ENCODE measurements at places on chromosomes 1 and 21.

DNA sequence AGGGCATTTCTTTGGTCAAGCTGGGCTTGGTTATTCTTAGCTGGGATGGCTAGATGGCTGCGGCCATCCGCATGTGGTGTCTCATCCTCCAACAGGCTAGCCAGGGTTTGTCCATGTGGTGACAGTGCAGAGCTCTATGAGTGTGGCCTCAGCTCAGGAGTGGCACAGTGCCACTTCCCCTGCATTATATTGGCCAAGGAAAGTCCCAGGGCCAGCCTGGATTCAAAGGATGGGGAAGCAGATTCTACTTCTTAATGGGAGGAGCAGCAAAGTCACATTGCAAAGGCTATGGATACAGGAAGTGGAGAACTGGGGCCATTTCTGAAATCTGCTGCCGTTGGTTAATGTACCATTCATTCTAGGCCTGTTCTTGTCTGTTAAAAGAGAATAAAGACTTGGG lies 34.4 kb downstream of the STUM start:
- no peak for DNase-seq

- DNase-seq = peak; percentile 37
Measured at GRCh38 chr1:45543581-45544417, 6.8 kb upstream of the AKR1A1 start.

DNA sequence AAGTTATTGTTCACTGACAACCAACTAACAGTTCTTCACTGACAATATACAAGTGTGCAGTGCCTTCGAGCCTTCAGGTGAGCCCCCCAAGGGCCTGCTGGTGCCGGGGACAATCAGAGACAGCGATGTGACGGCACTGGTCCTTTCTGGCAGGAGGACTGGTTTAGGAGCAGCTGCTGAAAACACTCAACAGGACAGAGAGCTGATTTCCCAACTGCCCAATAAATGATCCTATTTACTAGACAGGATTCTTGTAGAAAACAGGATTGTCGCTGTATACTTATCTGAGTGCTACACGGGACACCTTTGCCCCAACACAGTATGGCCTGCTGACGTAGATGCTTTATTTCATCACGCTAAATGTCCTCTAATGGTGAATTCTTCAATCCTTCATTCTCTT lies 65.4 kb downstream of the TP53BP2 start:
- DNase-seq = no peak

DNA sequence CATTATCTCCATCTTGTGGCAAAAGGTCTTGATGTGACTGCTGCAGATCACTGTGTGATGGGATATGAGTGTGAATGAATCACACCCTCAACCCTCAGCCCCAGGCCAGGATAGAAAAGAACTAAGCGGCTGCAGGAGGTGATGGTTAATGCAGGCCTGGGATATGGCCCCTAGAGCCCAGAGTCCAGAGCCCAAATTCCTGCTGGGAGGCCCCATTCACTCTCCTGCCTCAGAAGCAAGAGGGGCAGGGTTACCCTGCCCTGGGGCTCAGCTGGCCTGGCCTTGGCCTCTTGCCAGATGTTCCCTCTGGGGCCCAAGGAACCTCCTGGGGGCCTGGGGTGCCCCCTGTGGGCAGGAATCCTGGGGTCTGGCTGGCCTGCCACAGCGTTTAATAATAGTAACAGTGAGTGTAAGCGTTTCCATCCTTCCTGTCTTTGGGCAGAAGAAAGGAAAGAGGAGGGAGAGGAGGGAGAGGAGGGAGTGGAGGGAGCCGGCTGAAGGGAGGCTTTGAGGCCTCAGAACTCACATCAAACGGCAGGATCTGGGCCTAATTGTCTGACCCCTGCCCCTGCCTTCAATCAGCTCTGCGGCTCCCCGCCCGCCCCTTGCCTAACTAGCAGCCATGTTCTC lies 26.2 kb downstream of the DMAP1 start:
- DNase-seq = no peak

GRCh38 chr1:74571493-74571800 lies 59.0 kb upstream of the LRRC53 start:
- no peak for DNase-seq

- no peak for DNase-seq
Measured at GRCh38 chr1:7956218-7957032, 5.1 kb upstream of the PARK7 start.

GRCh38 chr1:222772996-222773379 lies 36.0 kb downstream of the FAM177B start:
- no peak for DNase-seq

GRCh38 chr1:4561205-4561604 lies 93.2 kb upstream of the AJAP1 start:
- no peak for DNase-seq

- no peak for DNase-seq
Measured at GRCh38 chr1:204980840-204981405, 62.1 kb upstream of the CNTN2 start.

DNA sequence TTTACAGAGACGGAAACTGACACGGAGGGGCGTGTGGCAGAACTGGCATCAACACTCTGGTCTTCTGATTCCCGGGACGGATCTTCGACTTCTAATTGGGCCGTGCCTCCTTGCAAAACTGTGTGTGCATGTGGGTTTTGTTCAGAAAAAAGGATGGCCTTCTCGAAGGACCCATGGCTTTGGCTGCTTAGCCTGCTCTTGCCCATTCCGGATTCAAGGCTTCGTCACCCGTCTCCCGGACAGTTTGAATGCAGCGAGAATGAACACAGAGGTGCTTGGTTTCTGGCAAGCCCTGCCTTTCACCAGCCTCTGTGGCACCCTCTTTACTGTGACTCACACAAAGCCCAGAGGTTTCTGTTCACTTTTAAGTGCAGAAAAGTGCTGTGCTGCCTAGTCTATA lies 120.1 kb downstream of the PRDM2 start:
- DNase-seq = no peak

DNA sequence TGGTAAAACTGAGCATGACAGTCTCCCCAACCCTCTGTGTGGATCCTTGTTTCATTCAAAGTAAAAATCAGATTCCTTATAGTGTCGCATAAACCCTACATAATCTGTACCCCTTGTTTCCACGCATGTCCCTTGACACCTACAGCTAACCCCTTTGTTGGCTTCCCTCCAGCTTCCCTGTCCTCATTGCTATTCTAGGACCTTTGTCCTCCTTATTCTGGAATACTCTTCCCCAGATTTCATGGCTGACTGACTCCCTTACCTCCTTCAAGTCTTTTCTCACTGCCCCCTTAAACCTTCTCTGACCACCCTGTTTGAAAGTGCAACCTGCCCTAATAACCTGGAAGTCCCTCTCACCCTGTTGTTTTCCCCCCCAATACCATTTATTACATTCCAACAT lies 4.0 kb downstream of the RNF11 start:
- DNase-seq = peak; percentile 47

- no peak for DNase-seq
Measured at GRCh38 chr1:204611036-204611435, 74.5 kb downstream of the LRRN2 start.

DNA sequence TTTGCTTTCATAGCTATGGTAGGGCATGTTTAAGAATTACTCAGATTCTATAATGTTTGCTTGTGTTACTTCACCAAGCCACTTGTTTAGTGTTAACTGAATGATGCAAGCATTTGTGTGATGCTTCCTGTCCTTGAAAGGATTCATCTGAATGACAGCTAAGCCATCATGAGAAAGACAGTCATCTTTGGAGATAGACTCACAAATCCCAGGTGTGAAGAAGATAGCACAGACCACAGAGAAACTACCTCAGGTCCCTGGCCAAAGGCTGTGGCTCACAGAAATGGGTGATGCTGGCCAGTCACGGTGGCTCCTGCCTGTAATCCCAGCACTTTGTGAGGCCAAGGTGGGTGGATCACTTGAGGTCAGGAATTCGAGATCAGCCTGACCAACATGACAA lies 321.4 kb downstream of the DPYD start:
- DNase-seq = no peak

GRCh38 chr1:20279509-20279908 lies 11.2 kb upstream of the VWA5B1 start:
- DNase-seq = no peak

DNA sequence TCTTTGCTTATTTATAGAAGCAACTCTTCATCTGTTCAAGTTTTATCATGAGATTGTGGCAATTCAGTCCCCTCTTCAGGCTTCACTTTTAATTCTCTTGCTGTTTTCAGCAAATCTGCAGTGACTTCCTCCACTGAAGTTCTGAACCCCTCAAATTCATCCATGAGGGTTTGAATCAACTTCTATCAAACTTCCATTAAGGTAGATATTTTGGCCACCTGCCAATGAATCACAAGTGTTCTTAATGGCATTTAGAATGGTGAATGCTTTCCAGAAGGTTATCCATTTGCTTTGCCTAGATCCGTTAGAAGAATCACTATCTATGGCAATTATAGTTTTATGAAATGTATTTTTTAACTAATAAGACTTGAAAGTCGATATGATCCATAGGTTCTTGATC lies 946.7 kb upstream of the B3GALT2 start:
- no peak for DNase-seq

GRCh38 chr1:162166917-162167615 lies 97.6 kb downstream of the NOS1AP start:
- no peak for DNase-seq

GRCh38 chr1:44584167-44584566 lies 90.1 kb downstream of the TMEM53 start:
- DNase-seq = no peak

- DNase-seq = no peak
Measured at GRCh38 chr21:16900685-16901084, 612.2 kb upstream of the CXADR start.

GRCh38 chr1:15709226-15709625 lies 25.1 kb downstream of the PLEKHM2 start:
- no peak for DNase-seq

DNA sequence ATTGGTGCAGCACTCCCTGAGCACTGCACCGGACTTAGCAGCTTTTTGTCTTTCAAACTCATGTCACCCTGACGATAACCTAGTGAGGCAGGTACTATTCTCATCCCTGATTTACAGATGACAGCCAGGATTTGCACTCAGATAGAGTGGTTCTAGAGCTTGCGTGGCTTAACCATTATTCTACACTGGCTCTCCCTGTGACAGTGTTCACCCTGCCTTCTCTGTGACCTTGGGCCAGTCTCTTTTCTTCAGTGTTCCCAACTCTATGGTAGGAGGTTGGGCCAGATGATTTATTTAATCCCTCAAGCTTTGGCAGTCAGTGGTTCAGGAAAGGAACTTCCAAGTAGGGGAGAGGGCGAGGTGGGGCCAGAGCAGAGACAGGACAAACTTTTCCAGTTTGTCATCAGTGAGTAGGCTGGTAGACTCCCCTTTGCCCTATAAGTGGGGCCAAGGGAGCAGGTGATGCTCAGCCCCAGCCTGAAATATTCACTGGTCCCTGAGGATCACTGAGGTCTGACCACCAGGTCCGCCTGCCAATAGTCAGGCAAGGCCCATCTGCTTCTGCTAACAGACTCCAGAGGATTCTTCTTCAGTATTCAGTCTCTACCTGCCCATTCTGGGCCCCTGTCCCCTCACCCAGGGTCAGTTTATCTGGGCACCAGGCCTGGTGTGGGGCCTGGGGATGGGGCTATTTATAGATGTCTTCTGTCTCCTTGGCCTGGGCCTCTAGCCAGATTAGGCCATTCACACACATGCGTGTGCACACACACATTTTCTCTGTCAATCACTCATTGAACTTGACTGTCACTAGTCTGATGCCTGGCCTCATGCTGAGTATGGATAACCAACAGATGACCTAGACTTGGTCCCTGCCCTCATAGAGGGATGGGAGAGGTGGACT lies 8.8 kb upstream of the FABP3 start:
- peak; percentile 84 for DNase-seq

DNA sequence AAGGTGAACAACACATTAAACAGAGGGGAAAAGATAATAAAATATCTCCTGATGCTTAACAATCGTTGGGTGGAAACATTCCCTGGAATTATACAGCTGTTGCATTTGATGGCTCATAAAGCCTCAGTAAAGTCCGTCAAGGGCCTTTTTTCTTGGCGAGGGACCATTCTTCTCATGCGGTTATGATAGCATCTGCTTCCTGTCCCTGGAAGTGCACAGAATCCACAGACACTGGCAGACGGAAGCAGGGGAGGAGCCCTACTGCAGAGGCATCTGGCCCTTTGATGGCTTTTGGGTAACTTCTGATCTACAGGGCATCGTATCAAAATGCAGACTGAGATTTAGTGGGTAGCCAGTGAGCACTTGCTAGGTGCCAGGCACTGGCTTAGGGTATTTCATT lies 286.9 kb downstream of the KIF26B start:
- no peak for DNase-seq

DNA sequence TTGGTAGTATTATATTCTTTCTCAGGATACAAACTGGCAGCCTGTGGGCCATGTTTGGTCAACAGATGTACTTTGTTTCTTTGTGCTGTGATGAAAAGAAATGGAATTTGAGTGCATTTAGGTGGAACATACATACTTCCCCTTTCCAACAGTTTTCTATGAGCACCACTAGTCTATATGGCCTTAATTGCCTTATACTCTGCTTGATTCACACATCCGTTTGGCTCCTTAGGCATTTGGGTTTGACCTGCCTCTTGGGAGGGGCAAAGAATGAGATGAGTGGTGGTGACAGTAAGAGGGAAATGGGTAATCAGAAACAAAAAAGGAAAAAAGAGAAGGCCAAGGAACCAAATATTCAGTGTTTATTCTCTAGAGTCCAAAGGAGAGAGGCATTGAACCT lies 17.0 kb downstream of the CFAP126 start:
- DNase-seq = no peak

DNA sequence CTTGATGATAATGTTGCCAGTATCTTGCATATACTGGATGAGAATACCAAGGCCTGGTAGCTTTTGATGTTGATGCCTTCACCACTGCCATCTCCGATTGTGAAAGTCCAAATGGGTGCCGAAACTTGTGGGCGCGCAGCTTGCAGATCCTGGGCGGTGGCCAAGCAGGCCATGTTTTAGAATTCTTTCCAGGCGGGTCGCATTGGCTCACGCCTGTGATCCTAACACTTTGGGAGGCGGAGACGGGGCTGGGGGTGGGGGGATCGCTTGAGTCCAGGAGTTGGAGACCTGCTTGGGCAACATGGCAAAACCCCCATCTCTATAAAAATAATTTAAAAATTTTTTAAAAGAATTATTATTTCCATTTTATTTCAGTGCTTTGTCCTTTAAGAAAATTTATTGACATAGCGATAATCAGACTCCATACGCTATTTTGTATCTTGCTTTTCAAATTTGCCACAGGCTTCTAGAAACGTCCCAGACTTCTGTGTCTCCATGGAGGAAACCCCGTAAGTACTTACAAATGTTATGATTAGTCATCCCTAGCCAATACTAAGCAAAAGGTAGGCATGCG lies 592 bp upstream of the ZNF326 start:
- peak; percentile 24 for DNase-seq

DNA sequence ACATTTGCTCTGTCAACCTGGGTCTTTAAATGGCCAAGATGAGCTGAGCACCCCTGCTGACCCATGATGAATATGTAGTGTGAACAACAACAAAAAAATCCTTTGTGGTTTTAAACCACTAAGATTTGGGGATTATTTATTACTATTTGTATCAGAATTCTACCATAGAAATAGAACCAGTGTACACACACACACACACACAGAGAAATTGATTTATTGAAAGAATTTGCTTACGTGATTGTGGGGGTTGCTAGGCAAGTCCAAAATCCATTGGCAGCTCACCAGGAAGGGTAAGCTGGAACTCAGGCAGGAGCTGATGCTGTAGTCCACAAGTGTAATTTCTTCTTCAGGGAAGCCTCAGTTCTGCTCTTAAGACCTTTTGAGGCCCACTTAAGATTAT lies 82.5 kb upstream of the MAP1LC3C start:
- DNase-seq = no peak

- no peak for DNase-seq
Measured at GRCh38 chr1:52691821-52692220, 6.3 kb downstream of the COA7 start.

GRCh38 chr1:173193639-173194038 lies 13.5 kb downstream of the TNFSF4 start:
- no peak for DNase-seq
